ENCODE measurements at places on chromosomes 13 and 19. TPM values are rescaled to one million over a fixed set of nuclear protein-coding genes. Genes with fewer than 3 reads are reported as not detected.

The MEDAG gene
- total RNA-seq = 4.7 TPM

The FOXA3 gene
- not detected for total RNA-seq

The IGFL1 gene
- not detected for total RNA-seq

The ICAM3 gene
- 36.7 TPM for total RNA-seq

The PROZ gene
- total RNA-seq = not detected

The MYO9B gene
- 33.2 TPM for total RNA-seq

The ZIC5 gene
- total RNA-seq = not detected

The KCNRG gene
- total RNA-seq = 0.22 TPM

- no peak for DNase-seq
Measured at GRCh38 chr13:42155251-42155650, 106.8 kb downstream of the DGKH start.

DNA sequence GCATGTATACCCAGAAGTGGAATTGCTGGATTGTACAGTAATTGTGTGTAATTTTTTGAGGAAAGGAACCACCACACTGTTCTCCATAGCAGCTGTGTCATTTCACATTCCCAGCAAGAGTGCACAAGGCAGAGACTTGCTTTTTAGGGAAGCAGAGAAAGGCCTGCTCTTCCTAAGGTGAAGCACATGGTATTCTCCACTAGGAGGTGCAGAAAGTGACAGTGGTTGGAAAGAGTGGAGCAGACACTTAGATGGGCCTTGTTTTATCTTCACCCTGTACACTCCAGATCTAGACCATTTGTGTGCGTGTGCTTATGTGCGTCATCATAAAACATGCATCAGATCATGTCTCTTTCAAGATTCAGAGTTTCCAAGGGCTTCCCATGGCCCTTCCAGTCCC lies 35.0 kb downstream of the FAM124A start:
- no peak for DNase-seq

GRCh38 chr19:40210889-40211288 lies 7.3 kb downstream of the TTC9B start:
- no peak for DNase-seq

- no peak for DNase-seq
Measured at GRCh38 chr19:38952395-38953165, 21.8 kb downstream of the MRPS12 start.

DNA sequence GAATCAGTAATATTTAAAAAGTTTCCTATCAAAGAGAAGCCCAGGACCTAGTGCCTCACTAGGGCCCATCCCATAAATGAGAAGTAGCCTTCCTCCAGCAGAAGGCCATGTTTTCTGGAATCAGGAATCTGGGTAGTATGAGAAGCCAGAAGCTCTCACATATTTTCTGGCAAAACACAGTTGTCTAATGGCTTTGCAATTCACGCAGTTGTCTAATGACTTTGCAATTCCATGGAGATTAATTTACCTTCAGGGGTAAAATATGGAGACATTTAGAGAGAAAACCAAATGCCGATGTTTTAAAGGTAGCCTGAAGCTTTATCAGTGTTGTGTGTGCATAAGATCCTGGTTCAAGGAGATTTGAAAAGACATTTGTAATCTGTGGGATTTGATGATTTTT lies 29.8 kb upstream of the SIAH3 start:
- no peak for DNase-seq

DNA sequence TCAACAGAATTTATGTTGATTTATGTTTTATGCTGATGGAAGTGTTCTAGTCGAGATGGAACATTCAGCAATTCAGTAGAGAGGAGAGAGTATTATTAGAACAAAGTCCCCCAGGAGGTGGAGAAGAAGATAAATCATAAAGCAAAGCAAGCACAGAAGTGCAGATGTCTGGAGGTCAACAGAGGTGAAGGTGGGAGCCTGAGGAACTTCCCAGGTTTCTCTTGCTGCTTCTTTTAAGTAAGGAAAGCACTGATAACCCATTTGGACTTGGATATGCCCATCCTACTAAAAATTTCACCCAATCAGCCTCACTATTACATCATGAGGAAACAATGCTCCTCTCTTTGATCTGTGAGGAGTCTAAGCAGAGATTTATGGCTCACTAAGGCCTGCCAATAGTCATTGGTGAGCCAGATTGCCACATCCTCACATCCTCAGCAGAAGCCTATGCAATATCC lies 98.8 kb downstream of the EPSTI1 start:
- no peak for DNase-seq

- DNase-seq = no peak
Measured at GRCh38 chr13:67130444-67130843, 99.7 kb downstream of the PCDH9 start.

GRCh38 chr19:7985481-7985911 lies 19.9 kb downstream of the ELAVL1 start:
- DNase-seq = no peak

DNA sequence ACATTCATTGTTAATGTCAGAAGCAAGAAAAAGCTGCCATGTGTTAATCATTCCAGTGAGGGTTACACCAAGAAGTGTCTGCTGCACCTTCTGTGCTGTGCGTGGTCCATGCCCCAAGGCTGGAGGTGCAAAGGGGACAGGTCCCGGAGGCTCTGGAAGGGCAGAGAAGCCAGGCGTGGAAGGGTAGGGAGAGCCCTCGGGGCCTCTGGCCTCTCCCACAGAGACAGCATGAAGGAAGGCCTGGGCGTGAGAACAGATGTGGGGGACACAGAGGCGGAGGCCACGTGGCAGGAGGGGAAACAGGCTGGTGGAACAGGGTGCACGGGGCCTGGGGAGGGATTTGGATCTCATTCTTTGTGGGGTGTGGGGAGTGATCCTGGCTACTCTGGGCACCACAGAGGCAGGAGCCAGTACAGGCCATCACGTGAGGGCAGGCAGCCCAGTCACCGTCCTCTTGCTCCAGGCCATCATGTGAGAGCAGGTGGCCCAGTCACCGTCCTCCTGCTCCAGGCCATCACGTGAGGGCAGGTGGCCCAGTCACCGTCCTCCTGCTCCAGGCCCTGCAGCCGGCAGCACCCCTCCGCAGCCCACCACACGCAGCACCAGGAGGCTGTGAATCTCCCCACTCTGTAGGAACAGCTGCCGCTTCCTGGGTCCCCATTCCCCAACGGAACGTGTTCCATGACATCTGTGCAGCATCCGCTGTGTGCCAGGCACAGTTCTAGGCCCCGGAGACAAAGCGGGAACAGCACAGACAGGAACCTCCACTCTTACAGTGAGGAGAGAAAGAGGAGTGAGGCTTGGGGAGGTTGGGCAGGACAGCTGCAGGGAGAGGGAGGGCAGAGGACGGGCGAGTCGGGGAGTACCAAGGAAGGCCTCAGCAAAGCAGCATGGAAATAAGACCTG lies 10.2 kb upstream of the F7 start:
- DNase-seq = peak; percentile 37

- DNase-seq = peak; percentile 37
Measured at GRCh38 chr13:113169277-113170272, 11.1 kb downstream of the PROZ start.

- no peak for DNase-seq
Measured at GRCh38 chr13:20702530-20702914, 977 bp upstream of the IL17D start.

- no peak for DNase-seq
Measured at GRCh38 chr13:101951114-101951513, 450.7 kb downstream of the FGF14 start.

- DNase-seq = no peak
Measured at GRCh38 chr19:45682908-45683307, 8.8 kb downstream of the SNRPD2 start.

GRCh38 chr19:17687857-17688784 lies at the start of gene UNC13A:
Gene UNC13A, minus strand, starts transcription at chr19:17688354. Its CDS starts 155 bp downstream, at chr19:17688199.
- DNase-seq = peak; percentile 68

- DNase-seq = no peak
Measured at GRCh38 chr19:34075661-34076091, 96.6 kb upstream of the LSM14A start.

DNA sequence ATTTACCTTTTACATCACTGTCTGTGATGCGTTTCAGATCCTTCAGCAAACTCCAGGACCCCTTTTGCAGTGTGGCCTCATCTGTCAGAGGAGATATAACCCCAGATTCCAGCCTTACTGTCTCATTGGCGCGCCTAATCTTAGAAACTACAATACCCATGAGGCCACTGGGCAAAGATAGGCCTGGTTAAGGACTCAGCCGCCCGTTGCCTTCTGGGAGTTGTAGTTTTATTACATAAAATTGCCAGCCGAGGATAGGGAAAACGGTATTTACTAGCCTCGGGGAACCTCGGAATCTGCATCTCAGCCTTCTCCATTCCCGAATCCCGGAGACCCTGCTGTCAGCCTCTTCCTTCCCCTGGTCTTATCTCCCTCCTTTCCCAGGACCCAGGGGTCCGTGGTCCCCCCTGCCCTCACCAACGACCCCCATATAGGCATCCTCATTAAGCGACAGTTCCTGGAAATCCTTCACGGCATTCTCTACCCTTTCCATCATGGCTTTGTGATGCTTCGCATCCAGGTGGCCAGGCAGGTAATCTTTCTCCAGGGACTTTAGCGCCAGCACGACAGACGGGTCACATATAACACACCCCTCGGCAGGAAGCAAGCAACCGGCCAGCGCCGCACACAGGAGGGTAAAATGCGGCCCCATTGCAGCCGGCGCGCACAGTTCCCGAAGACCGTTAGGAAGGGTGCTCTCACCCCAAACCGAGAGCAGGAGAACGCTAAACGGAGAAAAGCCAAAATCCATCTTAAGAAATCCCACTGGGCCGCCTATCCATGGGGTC lies 1.3 kb downstream of the IZUMO1 start:
- no peak for DNase-seq

- DNase-seq = peak; percentile 87
Measured at GRCh38 chr19:56066152-56067023, 54.7 kb downstream of the ZNF787 start.

GRCh38 chr13:50476577-50477285 lies 366.8 kb downstream of the DLEU7 start:
- no peak for DNase-seq
